Colonic mucosa (tissue), 4 donors: ENCODE measurements at places on chromosomes 16 and 17.

DNA sequence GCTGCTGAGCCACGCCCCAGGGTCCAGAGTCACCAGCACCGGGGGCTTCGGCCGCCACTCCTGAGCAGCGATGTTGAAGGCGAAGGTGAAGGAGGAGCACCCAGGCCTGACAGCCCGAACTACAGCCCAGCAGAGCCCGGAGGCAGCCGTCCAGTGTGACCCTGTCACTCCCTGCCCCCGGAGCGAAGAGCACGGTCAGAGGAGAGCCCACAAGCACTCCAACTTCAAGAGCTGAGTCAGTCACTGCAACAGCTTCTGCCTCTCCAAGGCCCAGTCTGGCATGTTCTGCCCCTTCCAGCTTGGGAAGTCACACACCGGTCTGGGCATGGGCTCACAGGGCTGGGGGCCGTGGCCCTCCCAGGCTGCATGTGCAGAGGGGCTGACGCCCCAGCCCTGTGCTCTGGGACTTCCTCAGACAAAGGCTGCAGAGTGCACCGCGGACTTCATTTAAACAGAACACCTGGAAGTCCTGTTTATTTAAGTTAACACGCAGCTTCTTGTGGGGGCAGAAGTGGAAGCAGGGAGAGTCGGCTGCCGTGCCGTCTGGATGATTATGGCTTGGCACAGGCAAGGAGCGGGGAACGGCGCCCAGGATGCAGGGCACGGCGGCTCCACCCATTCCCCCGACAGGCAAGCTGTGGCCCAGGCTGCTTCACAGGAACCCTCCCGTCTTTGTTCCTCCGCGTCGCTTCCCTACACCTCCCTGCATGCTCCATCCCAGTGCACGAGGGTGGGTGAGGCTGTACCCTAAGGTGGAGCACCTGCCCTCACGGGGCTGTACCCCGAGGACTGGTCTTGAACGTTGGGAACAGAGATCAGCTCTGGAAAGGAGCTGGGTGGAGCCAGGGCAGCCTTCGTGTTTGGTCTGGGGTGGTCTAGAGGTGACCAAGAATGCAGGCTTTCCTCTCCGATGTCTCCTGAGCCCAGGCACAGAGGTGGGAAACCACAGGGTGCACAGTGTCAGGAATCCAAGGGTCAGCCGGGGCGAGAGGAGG, 68.9 kb upstream of the METRNL start:
- DNase-seq: peak; percentile 14

DNA sequence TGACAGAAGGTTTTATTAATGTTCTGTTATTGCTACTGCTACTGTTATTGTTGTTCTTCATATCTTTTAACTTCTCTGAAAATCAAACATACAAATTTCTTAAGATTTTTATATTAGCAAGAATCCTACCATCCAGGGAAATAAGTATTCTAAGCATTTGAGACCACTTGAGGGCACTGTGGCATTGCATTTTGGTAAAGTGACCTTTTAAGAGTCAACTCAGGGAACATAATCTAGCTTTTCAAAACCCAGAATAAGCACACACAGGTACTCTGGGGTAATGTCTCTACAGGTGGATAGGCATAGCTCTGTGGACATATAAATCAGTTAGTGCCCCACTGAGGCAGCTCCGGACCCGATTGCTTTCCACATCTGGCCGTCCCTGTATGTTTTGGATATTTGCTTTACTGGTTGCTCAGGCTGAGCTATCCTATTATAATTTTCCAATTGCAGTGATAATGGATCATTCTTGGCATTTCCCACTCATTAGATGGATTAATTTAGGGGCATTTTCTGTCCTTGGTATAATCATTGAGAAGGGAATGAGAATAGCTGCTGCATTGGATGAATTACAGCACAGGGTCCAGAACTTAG, 1425.1 kb upstream of the CDH8 start:
- peak; percentile 18 for DNase-seq

- no peak for DNase-seq
Measured at GRCh38 chr17:63544467-63545301, 5.6 kb upstream of the DCAF7 start.

DNA sequence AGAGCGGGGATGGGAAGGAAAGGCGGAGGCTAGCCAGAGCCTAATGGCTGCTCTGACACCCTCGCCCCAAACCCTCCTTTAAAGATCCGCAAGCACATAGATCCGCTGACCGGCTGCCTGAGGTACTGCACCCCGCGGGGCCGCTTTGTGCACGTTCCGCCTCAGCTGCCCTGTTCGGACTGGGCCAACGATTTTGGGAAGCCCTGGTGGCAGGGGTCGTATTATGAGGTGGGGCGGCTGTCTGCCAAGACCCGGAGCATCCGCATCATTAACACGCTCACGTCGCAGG, 663 bp downstream of the CYB5D1 start:
- DNase-seq: peak; percentile 48

- DNase-seq: no peak
Measured at GRCh38 chr16:89369266-89369895, 121.0 kb downstream of the ANKRD11 start.

DNA sequence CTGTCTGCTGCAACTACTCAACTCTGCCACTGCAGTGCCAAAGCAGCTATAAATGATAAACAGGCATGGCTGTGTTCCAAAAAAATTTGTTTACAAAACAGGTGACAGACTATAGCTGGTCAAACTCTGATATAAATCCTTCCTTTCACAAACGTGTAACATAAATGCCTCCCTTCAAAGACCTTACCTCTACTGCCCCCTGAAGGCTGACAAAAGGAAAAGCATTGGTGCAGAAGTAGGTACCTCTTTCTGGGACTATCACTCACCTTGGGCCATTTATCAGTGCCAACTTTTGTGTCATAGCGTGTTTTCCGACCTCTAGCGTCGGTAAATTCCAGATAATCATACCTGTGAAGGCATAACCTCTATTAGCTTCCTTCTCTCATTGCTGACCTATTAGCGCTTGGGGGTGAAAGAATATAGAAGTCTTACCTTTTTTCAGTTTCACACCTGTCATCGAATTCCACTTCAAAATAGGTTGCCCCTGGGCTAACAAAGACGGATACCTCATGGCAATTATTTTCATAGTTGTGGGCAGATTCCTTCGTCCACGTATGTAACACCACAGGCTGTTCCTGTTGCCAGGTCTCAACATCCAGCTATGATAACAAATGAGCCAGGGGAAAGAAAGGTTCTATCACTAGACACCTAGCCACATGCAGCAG, 67.9 kb downstream of the ZZEF1 start:
- DNase-seq: no peak

GRCh38 chr17:3033741-3034577, 29.4 kb downstream of the OR1D5 start:
- no peak for DNase-seq

- no peak for DNase-seq
Measured at GRCh38 chr16:8258523-8258922, 331.8 kb downstream of the TMEM114 start.

DNA sequence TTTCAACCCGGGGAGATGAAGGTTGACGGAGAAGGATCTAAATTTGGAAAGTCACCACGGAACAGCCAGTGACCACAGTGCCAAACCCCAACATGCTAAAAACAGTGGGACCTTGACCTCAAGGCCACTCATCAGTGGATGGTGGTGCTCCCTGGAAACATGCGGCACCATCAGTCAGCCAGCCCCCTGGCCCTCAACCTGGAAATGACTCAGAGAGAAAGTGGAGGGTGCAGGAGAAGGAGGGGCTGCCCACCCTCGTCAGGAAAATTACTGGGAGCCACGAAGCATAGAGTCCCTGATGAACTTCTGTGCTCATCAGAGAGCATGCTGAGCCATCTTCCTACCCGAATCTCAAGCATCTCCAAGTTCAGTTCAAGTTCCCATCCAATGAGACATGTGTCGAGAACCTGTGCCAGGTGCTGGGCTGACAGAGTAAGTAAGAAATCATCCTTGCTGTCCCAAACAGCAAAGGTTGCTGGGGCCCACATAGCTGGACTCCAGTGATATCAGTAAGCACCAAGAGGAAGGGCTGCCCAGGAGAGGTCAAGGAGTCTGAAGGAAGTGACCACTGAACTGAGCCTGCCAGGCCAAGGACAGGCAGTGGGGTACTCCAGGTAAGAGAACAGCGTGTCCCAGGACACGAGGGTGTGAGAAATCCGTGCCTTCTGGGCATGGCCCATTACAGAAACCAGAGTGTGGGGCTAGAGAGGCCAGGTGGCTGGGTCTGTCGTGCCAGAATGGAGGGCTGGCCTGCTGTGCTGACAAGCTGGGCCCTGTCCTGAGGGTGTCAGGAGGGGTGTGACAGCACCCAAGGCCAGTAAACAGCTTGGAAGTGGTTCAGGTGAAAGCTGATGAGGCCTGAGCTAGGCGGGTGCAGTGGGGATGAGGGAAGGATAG, 5.2 kb downstream of the PECAM1 start:
- DNase-seq: no peak

DNA sequence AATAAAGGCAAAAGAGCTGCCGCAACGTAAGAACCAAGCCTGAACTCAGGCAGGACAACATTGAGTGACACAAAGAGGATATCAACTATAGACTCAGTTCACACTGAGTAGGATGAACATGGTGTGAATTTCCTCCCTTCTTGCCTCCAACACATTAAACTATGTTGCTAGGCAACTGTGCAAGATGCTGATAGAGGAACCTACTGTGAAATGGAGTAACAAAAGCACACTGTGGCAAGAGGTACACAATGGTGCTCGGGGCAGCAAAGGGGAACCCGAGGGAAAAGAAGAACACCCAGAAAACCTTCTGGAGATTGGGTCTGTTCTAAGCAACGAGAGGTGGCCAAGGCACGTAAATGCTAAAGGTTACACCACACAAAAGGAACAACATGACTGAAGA, 34.1 kb downstream of the GRB2 start:
- no peak for DNase-seq

DNA sequence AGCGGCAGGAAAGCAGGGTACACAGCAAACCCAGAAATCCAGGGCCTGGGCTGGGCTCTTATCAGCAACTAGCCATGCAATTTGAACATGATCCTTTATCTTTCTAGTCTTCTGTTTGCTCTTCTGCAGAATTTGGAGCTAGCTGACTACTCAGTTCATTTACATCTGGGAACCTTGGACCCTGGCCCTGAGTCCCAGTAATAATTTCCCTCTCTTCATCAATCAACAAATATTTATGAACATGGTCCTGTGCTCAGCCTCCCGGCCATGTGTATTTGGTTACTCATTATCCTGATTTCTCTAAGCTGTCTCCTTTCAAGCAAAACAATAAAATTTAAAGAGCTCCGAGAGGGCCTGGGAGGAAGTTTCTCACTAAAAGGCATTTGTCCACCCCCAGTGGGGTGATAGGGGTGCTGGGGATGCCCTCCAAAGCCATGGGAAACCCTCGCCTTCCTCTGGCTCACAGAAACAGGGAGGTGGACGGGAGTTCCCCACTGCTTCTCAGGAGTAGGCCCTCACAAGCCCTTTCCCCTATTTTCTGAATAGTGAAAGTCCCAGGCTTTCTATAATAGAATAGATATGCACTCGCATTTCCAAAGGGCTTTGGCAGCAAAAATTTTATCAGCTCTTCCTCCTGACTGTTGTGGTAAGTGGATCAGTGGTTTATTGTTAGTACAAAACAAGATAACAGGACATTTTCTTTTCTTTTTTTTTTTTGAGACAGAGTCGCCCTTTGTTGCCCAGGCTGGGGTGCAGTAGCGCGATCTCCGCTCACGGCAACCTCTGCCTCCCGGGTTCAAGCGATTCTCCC, 6.9 kb upstream of the WDR59 start:
- DNase-seq: peak; percentile 22

- DNase-seq: peak; percentile 50
Measured at GRCh38 chr16:11640987-11641817, 27.1 kb upstream of the SNN start.

DNA sequence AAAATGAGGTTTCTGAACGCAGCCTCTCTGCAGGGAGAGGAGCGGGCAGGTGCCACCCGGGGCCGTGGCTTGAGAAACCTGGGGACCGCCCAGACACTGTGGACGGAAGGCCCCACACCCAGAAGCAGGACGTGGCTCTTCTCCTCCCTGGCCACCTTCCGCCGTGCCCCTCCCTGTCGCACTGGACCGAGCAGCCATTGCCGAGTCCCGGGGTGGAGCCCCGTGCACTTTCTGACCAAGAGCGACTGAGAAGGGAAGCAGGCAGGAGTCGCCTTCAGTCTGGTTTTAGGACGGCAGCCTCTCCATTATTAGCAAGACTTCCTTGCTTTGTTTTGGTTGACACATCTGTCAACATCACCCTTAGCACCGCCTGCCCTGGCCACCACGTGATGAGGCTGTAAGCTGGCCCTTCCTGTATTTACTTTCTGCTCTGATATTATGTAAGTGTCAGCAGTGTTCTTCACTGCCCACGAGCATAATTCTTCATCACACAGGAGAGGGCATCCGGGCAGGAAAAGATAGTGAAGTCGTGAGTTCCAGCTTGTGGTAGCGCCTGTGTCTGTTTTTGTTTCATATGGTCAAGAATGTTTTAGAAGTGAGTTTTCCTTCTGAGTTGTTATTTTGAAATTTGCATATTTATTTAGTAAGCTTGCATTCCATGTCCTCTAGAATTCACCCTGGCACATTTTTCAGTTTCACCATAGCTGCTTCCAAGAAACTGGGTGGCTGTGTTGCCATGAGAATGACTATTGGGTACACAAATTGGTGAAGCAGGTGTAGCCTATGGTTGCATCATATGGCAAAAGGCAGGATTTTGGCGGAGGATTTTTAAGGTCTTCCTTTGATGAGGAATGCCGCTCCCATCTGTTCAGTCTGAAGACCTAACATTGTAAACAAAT, 1.0 kb downstream of the HERPUD1 start:
- peak; percentile 86 for DNase-seq

DNA sequence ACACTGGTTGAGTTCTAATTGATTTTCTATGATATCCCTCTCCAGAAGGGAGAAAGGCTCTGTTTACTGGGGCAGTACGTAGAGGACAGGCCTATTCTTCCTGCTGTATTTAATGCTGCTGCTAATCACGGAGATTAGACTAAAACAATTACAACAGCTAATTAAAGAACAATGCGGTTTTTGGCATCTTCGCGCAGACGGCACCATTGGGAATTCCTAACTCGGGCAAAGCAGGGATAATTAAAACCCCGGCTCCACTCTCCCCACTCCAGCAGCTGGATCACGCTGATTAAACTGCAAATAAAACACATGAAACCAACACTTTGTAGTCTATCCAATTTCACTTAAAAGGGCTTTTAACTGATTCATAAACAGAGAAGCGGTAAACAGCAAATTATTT, 147.6 kb downstream of the XYLT1 start:
- DNase-seq: no peak

DNA sequence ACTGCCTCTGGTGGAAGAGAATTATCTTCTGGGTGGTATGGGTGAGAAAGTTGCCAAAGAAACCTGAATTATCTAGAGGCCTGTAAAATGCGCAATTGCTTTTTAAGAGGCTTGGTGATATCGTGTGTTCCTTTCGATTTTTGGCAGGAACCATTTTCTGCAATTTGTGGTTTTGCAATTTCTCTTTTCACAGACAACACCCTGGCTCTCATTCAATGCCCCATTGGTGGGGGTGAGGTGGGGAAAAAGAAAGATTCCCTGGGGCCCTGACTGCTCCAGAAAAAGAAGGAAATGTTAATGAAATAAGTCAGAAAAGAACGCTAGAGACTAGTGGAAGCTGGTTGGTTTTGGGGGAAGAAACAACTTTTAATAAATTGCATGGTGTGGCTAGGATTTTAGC, 77.4 kb downstream of the ANKFN1 start:
- DNase-seq: no peak
